Suprapubic skin (tissue), 4 donors: ENCODE measurements at places on chromosomes 7 and 10.

GRCh38 chr10:45585131-45585530 lies 87.4 kb downstream of the ZFAND4 start:
- DNase-seq = no peak

- no peak for DNase-seq
Observed at GRCh38 chr7:37352974-37353948, 95.4 kb downstream of the ELMO1 start.

DNA sequence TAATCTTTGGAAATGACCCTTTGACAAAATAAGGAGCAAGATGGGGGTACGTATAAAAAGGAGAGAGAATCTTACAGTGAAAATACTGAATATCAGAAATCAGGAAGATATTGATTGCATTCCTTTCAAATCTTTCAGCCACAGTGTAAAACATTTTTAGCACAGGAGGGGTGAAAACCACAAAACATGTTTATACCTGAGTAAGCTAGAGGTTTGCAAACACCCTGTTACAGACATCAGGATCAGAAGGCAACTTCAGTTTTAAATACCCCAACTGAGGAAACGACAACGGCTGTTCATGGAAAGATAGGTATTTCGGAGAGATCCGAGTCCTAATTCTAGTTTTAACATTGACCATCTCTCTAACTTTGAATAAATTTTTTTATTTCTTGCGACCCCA lies 69.1 kb upstream of the ITGB1 start:
- DNase-seq = no peak

DNA sequence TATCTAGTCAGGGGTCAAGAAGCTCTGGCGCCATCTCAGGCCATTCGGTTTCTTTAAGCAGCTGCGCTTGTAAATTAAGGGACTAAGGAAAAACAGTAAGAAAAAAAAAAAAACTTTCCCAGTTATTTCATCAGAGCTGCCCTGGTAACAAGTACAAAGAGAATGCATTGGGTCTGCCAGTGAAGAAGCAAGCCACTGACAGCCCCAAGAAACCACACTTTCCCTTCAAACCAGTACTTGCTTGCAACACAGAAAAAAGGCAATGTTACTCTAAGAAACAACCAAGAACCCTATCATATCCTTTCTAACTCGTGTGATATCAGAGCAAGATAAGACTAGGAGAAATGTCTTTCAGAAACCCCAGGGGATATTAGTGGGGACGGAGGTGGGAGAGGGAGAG lies 40.6 kb upstream of the AOAH start:
- no peak for DNase-seq

DNA sequence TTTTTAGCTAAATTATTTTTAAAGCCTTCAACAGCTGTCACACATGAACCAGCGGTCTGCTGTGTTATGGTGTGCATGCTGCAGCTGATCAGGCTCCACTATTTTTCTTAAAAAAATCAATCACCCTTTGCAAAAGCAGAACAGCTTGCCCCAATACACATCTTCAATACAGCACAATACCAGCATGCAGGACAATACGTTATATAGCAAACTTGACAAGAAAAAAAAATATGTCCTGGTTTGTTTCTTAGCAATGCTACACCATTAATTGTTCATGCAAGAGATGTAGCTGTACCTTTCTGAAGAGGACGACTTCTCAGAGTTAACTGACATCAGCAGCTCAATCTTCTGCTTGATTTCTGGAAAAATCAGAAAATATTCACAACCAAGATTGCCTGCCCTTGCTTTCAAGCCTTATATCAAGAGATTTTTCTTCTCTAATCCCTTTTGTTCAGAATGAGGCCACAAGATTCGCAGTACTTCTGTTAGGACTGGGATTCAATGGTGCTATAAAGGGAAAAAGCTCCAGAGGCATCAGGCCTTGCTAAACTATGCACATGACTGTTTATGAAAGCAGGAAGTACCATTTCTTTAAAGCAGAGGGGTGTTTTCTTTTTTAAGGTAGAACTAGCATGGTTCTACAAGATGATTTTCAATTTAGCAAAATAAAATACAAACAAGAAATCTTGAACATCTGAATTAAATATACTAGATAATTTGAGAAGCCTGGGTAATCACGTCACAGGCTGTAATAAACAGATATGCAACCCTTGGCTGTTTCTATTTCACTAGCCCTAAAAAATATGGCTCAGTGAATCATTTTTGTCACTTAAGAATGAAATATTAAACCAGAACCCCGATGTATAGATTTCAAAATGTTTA lies 120.0 kb downstream of the SRPK2 start:
- DNase-seq = no peak
